ENCODE measurements at places on chromosomes 5 and 9. TPM values are rescaled to one million over a fixed set of nuclear protein-coding genes. Genes with fewer than 3 reads are reported as not detected.

CCDC183 gene
- total RNA-seq, result not detected

HMCN2 gene
- not detected for total RNA-seq

DNA sequence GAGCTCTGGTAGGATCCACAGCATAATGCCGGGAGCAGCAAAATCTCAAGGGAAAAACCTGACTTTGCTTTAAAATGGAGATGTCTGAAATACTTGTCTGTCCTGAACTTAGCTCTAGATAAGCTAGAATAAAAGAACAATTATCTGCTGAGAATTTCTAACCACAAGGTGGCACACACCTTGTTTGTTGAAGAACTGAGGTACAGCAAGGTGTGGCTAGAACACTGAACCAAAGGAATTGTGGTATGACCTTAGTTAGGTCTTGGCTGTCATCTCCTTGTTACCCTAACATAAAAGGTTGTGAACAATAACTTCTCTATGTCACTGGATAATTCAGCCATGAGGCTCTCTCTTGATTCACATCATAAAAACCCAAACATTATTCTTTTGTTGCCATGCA is 72.3 kb upstream of the ANXA1 start:
- no peak for DNase-seq

TMC1 gene
- not detected for total RNA-seq

DNA sequence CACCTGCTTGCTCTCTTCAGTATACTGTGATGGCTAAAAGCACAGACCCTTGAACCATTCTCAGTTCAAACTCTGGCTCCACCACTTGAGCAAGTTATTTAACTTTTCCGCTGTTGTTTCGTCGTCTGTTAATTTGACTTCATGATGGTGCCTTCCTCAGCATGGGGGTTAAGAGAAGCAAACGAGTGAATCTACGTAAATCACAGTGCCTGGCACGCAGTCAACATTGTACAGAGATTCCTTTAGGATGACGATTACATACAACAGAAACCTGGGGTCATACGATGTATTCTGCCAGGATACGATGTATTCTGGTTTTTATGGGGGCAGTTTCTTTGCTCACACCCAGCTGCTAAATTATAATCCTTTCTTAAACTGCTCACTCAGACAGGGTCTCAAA is 515.6 kb downstream of the CCDC171 start:
- DNase-seq, result no peak

- DNase-seq, result no peak
Observed at GRCh38 chr5:169772256-169772655, 135.2 kb downstream of the DOCK2 start.

C1QTNF3 gene
- total RNA-seq, result not detected

DNA sequence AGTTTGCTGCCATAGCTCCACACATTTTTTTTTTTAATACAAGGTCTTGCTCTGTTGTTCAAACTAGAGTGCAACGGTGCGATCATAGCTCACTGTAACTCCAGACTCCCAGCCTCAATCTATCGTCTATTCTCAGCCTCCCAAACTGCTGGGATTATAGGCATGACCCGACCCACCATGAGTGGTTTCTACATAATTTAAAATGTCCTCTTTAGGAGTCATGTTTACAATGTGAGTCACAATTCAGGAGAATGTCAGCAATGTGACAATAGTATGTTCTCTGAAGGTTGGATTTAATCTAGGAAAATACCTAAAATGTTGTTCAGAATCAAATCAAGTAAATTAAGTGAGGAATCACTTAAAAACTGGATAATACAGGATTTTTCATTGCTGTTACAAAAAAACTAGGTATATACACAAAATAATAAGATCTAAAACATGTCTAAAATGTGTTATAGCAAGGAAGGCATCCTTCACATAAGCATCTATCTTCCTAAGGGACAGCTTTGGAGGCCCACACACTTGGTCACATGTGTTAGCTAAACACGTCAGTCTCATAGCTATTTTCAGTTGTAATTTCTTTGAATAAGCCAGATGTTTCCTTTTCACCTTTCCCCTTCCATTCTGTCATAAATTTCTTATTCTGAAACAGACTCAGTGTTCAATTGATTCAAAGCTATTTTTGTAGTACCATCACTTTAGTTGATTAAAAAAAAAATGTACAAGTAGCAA is 30.0 kb upstream of the ELAVL2 start:
- no peak for DNase-seq

KLF9 gene
- 12.3 TPM for total RNA-seq

- DNase-seq, result no peak
Observed at GRCh38 chr9:18601026-18601425, 127.1 kb downstream of the ADAMTSL1 start.

IFNA21 gene
- total RNA-seq, result not detected

- no peak for DNase-seq
Observed at GRCh38 chr5:173512637-173513435, 103.6 kb downstream of the BOD1 start.

- no peak for DNase-seq
Observed at GRCh38 chr9:101582553-101582952, 12.2 kb downstream of the PPP3R2 start.

AK8 gene
- total RNA-seq, result 3.6 TPM

SLC28A3 gene
- not detected for total RNA-seq

DNA sequence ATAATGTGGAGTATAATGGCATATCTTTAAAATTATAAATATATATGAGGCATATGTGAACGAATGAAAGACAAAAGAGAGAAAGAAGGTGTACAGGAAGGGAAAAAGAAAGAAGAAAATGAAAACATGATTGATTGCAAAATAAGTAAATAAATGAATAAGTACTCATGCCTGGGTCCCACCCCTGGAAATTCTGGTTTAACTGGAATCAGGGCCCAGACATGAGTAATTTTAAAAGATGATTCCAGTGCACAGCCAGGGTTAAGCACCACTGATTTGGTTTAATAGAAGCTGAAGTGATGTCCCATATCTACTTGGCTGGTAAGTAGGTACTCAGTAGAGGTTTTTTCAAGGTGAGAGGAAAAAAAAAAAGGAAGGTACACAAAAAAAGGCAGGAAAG is 34.0 kb upstream of the HOMER1 start:
- no peak for DNase-seq

CTXN3 gene
- not detected for total RNA-seq

GRCh38 chr5:134594797-134595457 is 37.7 kb downstream of the SAR1B start:
- no peak for DNase-seq

FAM221B gene
- total RNA-seq, result not detected

PCA3 gene
- not detected for total RNA-seq

DNA sequence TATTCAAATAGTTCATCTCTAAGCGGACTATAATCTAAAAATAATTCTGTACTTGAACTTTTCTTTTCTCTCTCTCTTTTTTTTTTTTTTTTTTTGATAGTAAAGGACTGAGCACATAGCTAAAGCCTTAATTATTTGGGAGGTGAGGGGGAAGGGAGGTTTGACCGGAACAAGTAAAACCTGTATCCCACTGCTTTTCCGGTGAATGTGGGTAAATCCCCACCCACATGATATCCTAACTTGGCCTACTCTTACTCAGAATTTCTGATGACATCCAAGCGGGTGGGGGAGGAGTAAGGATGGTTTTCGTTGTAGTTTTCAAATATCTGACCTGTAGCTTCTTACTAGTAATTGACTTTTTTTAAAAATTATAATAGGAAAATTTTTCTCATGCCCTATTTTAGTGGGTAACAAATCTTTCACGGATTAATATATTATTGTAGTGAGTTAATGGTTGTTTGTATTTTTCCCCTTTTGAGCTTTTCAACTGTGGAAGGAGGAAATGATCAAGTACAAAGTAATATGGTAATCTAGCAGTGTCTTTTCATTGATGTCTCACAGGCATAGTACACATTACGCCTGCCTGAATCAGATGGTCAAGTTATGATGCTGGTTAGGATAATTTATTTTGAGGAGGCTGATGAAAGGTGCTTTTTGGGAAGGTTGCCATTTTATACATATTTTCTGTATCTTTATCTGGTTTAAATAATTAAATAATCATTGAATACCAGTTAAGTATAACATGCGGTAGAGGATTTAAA is 2.2 kb upstream of the ELL2 start:
- DNase-seq, result no peak

GRCh38 chr9:124011460-124012301 is at the start of gene LHX2:
Gene LHX2, plus strand, starts transcription at chr9:124011768. Its CDS starts 581 bp downstream, at chr9:124012349.
- DNase-seq, result peak; percentile 69

DNA sequence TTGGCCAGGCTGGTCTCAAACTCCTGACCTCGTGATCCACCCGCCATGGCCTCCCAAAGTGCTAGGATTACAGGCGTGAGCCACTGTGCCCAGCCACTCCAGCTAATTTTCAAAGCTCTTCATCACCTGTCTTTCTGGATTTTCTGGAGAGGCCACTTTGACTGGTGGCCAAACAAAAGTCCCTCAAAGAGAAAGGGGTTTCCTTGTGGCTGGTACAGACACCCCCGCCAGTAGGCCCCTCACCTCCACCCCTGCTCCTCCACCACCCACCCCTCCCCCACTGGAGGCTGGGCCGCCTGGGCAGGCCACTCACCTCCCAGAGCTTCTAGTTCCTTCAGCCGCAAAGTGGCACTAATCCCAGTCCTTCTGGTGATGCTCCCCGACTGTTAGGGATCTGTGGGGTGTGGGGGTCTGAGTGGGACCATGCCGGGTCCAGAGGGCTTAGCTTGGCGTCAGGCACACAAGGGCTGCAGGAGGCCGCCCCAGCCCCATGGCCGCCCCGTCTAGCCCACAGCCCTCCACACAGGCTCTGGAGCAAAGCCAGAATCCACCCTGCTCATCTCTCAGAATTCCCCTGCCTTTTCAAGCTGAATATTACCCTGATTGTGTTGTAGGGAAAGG is 182.0 kb upstream of the IER5L start:
- DNase-seq, result no peak

GRCh38 chr9:133113949-133114885 is 6.8 kb downstream of the RALGDS start:
- peak; percentile 46 for DNase-seq

GRCh38 chr9:114633438-114634089 is 22.5 kb downstream of the TMEM268 start:
- no peak for DNase-seq

- DNase-seq, result no peak
Observed at GRCh38 chr9:7910426-7911020, 110.9 kb upstream of the DMAC1 start.

GRCh38 chr9:72327631-72328030 is 37.4 kb downstream of the ZFAND5 start:
- no peak for DNase-seq

FBXL7 gene
- not detected for total RNA-seq

- no peak for DNase-seq
Observed at GRCh38 chr5:83441747-83442146, 29.8 kb upstream of the VCAN start.

FOXD4L3 gene
- not detected for total RNA-seq

DNA sequence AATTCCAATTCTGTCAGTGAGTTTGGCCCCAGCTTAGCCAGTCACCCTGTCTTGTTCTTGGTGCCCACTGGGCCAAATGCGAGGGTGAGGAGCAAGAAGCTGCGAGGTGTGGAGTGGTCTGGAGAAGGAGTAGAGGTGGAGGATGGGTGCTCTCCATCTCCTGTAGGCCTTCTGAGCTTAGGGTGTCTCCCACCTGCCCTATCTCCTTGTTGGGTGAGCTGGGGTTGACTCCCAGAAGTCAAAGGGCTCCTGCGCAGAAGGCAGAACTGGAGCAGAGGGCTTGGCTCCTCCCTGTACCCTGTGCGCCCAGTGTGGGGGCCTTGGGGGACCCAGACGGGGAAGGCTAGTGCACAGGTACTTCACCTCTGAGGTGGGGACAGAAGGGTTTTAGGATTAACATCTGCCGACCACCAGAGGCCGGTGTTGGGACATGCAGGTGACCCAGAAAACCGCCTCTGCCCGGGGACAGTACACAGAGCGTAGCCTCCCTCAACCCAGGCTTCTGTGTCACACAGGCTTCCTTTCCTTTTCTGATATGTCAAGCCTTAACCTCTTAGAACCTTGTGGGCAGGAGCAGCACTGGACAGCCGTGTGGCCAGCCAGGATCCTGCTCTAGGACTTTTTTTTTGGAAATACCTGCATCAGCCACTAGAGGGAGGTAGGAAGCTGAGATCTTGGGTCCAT is 16.9 kb downstream of the IL5 start:
- DNase-seq, result peak; percentile 79

- DNase-seq, result peak; percentile 58
Observed at GRCh38 chr5:36870399-36871040, 6.0 kb upstream of the NIPBL start.

GRCh38 chr9:98727428-98727827 is 18.7 kb upstream of the GABBR2 start:
- DNase-seq, result no peak

GRCh38 chr9:128388150-128388549 is 17.0 kb downstream of the URM1 start:
- DNase-seq, result no peak

DNA sequence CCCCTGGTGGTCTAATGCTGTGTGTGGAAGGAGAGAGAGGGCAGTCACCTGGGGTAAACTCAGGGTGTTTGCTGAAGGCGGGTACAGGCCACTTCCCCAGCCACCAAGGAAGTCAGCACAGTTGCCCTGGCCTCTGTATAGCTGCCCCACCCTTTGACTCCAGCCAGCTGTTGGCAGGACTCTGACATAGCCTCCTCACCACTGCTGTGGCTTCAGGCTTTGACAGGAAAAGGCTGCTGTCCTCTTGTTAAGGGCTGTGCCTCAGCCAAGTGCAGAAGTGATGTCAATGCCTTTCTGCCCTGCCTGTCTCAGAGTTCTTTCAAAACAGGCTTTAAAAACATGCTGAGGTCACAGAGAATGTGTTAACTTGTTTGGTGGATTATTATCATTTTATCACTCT is 487.2 kb upstream of the KLF4 start:
- no peak for DNase-seq

GRCh38 chr9:135971111-135971766 is 10.1 kb upstream of the UBAC1 start:
- no peak for DNase-seq

DNA sequence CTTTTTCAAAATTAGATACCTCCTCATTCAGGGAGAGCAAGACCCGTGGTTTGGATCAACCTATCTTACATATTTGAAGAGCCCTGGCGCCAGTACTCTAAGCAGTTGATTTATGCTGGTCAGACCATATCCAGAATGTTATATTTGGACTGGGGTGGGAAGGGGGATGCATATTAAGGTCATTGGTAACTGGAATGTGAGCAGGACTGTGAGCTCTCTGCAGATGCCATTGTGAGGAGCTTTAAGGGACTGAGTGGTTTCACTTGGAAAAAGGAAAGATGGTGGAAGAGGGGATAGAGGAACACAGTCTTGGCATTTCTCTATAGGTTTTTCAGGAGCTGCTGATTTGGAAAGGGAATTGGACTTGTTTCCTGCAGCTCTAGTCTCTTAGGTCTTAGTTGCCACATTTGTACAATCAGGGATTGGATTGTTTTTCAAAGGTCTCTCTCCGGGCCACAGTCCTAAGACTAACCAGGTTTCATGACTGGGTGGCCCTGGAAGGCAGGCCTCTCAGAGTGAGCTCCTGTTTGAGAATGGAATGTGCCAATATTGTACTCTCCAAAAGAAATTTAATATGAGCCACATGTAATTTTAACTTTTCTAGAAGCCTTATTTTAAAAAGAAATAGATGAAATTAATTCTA is 25.8 kb upstream of the F2R start:
- DNase-seq, result no peak

GRCh38 chr9:91150998-91151717 is 210.6 kb downstream of the AUH start:
- no peak for DNase-seq

SLC34A1 gene
- not detected for total RNA-seq

GRCh38 chr5:141322261-141322660 is 1.7 kb upstream of the TAF7 start:
- no peak for DNase-seq

- DNase-seq, result no peak
Observed at GRCh38 chr5:151093476-151093889, 12.6 kb upstream of the TNIP1 start.

GRCh38 chr5:107322936-107323335 is 347.8 kb downstream of the EFNA5 start:
- DNase-seq, result no peak

MEGF9 gene
- 7.5 TPM for total RNA-seq

- DNase-seq, result no peak
Observed at GRCh38 chr9:109894921-109895758, 115.1 kb downstream of the PALM2AKAP2 start.

Measured in G401 (cell line).